Activated naive CD4-positive, alpha-beta T cell treated with anti-CD3 and anti-CD28 coated beads, Interleukin-2, amount 10 ng/mL, durations not matched to agents 5 hours and 36 hours (primary cell): ENCODE measurements at places on chromosomes 11 and 22. TPM values are rescaled to one million over a fixed set of nuclear protein-coding genes. Genes with fewer than 3 reads are reported as not detected.

The PIK3IP1 gene
- 115 TPM for total RNA-seq

The OR5D13 gene
- total RNA-seq = not detected

The OR5D14 gene
- total RNA-seq = not detected

The GDPD4 gene
- total RNA-seq = not detected
